ENCODE measurements at places on chromosomes 1 and 21.
A peak's percentile ranks its signal among the peaks of the same experiment; 100 is the strongest.

DNA sequence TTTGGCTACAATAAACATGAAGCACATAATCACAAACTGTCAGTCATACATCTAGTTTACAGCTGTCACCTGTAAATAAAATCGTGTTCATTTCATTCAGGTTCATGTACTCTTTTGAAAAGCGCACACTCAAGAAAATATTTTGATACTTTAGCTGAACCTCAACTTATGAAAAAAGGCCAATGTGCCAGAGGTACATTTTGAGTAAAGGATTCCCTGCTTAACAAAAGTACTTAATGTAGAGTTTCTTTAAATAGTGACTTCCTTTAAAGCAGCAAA lies 37.7 kb upstream of the SLC30A10 start:
- no peak for DNase-seq

- peak; percentile 11 for DNase-seq
These were observed 217.5 kb downstream of the LRRIQ3 start for GRCh38 chr1:73980324-73981040.

- no peak for DNase-seq
These were observed 153.4 kb downstream of the PIGK start for GRCh38 chr1:77065693-77066342.

GRCh38 chr1:159229260-159229885 lies 24.7 kb downstream of the ACKR1 start:
- DNase-seq = peak; percentile 23

DNA sequence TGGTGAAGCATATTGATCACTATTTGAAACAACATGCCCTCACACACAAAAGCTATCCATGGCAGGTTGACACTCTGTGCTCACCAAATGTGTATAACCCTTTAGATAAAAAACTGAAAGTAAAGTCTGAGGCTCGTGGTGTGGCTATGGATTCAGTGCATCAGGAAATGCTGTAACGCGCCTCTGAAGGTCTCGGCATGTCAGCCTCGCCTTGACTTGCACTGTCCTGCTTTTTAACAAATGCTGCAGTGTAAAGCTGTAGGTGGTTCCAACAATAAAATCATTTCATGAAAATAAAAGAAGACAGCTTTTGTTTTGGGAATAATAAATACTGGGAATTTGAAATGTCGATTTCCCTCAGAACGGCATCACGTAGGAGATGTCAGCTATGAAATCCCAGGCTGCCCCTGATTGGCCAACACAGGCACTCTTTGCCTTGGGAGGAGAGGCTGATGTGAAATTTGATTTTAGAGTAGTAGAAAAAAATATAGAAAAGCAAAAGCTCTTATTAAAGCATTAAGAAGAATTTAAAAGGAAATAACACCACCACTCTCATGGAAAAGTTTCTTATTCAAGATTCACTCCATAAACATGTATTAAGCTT lies 168.2 kb downstream of the DSCAM start:
- DNase-seq = no peak

DNA sequence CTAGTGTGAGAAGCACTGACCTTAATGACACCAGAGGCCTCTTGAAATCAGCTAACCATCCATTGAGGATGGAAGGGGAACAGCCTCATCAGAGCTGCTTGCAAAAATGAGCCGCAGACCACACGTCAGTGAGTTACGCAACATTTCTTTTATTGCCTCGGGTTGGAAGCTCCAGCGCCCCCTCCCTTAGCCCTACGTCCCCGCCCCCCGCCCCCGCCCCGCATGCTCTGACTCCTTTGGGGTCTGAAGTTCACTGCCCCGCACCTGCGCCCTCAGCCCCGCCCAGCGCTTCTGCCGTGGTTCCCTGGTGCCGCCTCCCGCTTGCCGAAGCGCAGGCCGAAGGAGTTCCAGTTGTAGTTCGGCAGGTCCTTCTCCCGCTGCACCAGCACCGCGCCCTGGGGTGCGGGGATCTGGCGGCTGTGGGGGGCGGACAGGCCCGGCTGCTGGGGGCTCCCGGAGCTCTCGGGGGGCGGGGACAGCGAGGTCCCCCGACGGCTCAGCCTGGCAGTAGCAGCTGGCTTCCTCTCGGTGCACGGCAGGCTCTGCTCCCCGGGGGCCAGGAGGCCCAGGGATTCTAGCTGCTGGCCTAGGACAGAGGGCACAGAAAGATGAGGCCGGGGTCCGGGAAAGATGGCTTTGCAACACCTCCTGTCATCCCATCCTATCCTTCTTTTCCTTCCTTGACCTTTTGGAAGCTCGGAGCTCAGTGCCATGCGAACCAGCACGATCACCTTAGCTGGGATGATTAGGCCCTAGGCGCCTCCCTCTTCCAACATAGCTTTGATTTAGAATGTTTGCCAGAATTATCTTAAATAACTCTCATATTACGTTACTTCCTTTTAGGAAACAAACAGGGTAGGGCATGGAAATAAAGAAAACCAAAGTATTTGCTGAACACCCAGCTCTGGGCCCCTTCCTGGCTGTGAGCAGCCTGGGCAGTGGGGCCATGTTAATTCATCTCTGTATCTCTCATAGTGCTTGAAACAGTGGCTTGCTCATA lies 5.8 kb downstream of the KISS1 start:
- DNase-seq = no peak

DNA sequence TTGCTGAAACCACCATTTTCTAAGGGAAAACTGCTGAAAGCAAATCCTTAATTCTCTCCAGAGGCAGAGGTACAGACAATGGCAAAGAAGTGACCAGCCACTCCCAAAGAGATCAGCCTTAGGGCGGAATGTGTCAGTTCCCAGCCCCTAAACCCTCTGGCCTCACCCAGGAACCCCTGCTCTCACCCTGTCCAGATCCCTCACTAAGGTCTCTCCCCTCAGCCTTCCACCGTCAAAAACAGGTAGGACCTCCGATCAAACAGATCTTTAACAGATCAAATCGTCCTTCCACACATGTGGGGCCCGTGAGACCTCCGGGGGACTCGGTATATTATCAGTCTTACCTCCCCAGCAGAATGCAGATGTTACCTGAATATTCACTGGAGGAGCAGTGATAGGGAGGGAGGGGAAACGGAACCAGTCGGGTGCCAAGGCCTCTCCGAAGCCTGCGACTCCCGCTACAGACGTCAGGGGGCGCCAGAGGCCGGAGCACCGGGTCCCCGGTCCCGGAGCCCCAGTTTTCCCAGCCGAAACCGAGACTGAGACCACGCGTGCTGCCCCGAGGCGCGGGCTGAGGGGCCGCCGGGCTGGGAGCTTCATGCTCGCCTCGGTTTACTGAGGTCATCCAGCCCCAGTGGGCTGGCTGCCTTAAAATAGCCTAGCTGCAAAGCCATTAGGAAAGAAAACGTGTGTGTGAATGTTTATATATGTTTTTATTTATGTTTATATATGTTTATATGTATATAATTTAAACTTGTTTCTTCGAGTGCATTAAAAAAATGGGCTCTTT lies 23.6 kb downstream of the GPA33 start:
- DNase-seq = peak; percentile 90

DNA sequence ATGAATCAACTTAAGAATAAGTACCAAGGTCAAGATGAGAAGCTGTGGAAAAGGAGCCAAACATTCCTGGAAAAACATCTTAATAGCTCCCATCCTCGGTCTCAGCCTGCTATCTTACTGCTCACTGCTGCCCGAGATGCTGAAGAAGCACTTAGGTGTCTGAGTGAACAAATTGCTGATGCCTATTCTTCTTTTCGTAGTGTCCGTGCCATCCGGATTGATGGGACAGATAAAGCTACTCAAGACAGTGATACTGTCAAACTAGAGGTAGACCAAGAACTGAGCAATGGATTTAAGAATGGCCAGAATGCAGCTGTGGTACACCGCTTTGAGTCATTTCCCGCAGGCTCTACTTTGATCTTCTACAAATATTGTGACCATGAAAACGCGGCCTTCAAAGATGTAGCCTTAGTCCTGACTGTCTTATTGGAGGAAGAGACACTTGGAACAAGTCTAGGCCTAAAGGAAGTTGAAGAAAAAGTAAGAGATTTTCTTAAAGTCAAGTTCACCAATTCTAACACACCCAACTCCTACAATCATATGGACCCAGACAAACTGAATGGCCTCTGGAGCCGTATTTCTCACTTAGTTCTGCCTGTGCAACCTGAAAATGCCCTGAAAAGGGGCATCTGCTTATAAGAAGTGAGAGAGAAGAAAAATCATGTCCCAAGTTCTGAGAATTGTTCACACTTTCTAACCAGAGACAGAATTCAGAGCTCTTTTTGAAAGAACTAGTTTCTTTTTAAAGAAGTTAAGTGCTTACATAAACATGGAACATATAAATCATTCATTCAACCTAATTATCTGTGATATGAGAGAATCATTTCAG lies 35.7 kb downstream of the TOR1AIP1 start:
- DNase-seq = no peak

DNA sequence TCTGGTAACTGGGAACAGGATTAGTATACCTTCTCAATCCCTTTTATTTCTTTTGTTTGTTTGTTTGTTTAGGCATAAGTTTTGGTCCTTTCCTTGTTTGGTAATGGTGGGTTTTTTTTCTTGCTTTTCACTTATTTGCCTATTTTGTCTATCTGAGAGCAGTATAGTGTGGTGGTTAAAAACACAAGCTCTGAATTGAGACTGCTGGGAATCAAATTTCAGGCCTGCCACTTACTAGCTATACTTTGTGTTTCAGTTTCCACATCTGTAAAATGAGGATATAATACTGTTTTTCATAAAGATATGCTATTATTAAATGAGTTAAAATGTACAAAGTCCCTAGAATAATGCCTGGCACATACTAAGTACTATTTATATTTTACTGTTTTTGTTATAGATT lies 81.6 kb upstream of the IVNS1ABP start:
- no peak for DNase-seq

DNA sequence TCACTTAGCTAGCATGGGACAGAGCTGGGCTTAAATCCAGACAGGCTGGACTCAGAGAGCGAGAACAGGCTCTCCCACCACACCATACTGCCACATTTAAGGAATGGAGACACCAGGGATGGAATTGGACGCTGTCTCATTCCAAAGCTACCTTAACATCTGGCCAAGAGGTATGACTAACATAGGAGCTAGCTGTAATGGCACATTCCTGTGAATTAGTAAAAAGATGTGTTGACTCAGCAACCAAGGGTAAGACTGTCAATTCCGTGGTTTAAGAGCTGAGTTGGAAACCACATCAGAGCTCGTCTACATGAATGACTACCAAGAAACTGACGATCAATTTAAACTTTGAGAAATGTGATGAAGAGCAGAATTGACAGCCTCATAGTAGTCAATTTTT lies 8.3 kb upstream of the TNFRSF9 start:
- peak; percentile 72 for DNase-seq

- DNase-seq = no peak
These were observed 168.6 kb downstream of the KAZN start for GRCh38 chr1:14767075-14767474.

DNA sequence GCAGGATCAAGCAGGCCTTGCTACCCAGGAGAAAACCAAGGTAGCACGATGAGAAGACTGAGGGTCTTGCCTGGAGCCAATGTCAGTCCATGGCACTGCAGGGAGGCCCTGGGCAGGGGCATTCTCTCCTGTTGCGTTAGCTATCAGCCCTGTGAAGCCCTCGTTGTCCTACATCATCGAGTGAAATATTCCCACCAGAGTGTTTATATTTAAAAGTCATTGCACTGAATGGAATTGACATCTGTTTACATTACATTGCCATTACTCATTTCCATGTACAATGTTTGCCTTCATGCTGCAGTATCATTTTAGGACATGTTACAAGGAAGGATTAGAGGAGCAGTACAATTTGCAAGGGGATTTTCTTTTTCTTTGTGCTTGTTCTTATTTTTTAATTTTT lies 243.9 kb downstream of the KAZN start:
- no peak for DNase-seq

- no peak for DNase-seq
These were observed 39.6 kb downstream of the ATG4C start for GRCh38 chr1:62823556-62823955.

- no peak for DNase-seq
These were observed 27.8 kb downstream of the PLEKHA6 start for GRCh38 chr1:204331847-204332487.

- no peak for DNase-seq
These were observed 33.1 kb upstream of the SH3D21 start for GRCh38 chr1:36273024-36273423.

- DNase-seq = no peak
These were observed at the start of gene DENND2D for GRCh38 chr1:111199881-111200801. DENND2D (minus strand) TSS chr1:111200646; CDS start chr1:111200459, 187 bp downstream.

- DNase-seq = no peak
These were observed 110.3 kb upstream of the CTTNBP2NL start for GRCh38 chr1:112285746-112286145.

GRCh38 chr1:241590719-241591118 lies 49.5 kb downstream of the CHML start:
- no peak for DNase-seq

DNA sequence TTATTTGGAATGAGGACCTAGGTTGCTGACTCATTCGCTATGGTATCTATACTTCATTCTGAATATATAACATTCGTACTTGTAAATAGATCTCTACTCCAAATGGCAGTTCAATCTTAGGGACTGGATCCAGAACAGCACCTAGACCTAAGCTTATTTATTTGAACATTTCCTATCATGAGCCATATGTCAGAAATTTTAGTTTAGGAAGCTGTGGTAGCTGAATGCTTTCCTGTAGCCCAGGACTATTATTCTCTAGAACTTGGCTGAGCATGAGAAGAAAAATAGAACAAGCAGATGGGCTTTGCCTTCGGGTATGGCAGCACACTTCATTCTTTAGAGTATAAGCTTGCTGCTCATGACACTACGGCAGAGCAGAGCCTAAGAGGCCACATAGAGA lies 1114.4 kb upstream of the B3GALT2 start:
- DNase-seq = no peak

DNA sequence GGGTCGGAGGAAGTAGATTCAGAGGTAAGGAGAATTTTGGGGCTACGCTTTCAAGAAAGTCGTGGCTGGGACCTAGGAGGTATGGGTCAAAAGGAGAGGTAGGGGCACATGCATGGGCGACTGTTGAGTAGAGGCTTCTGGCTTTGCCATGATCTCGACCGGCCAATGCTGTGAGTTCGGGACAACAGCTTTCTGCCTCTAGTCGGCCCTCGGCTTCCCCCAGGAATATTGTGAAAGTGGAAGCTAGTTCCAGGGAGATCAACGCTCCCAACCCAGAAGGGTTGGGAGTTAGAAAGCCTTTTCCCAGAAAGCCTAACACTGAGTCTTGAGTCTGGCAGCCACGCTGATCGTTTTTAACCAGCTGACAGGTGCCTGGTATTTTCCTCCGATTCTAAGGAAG lies 69.0 kb downstream of the ZNF678 start:
- DNase-seq = no peak

DNA sequence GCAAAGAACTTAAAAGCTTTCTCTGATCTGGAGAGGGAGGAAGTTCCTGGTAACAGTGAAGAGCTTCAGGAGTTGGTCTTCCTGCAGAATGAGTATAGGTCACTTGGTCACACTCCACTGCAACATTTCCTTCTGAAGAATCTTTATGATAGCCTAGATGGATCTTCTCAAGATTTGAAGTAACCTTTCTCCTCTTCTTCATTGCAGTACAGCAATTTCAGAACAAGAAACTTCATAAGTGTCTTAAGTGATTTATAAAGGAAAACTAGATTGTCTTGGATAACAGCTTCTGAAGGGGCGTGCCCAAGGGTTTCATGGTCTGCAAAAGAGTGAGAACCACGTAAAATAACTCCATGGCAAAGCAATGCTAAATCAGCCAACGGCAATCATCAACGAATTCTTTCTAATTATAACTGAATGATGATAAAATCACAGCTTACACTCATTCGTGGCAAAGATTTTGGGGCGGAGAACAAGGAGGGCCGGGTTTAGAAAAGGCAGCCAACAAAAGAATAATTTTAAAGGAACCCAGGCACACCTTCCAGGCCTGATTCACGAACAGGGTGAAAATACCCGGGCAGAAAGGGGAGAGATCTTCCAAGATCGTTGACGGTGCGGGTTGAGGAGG lies 53.9 kb upstream of the ASPM start:
- DNase-seq = no peak

Data from urothelium cell line (cell line).